ENCODE measurements at places on chromosomes 2 and 18. TPM values are rescaled to one million over a fixed set of nuclear protein-coding genes. Genes with fewer than 3 reads are reported as not detected.

The DNAJC5G gene
- total RNA-seq = not detected

The RTP5 gene
- not detected for total RNA-seq

The RFTN2 gene
- total RNA-seq = not detected

The RFX8 gene
- total RNA-seq = 1.0 TPM

- no peak for DNase-seq
These were observed 193.3 kb upstream of the SPHKAP start for GRCh38 chr2:228374741-228375140.

DNA sequence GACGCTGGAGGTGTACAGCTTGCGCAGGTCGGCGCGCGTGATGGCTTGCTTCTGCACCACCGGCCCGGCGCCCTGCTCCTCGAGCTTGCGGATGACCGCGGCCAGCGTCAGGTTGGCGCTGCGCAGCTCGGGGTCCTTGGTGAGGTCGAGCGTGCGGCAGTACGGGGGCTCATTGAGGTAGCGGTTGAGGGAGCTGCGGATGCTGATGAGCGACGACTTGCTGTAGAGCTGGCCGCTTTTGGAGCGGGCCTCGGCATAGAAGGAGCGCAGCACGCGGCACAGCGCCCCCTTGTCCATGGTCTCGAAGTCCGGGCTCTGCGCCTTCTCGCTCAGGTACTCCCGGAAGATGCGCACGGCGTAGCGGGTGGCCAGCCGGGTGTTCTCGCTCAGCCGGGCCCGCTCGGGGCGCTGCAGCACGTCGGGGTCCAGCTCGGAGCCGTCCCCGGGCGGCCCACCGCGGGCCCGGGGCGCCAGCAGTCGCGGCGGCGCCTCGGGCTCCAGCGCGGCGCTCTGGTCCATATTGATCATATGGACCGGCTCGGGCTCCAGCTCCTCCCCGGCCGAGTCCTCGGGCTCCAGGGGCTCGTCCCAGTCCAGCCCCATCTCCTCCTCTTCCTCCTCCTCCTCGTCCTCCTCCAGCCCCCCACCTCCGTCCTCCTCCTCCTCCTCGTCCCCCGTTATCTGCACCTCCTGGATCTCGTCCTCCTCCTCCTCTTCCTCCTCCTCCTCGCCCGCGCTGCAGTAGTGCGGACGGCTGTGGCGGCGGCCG lies 523 bp downstream of the KCTD1 start:
- peak; percentile 68 for DNase-seq

GRCh38 chr2:95354925-95355324 lies 47.6 kb upstream of the FAHD2A start:
- no peak for DNase-seq

DNA sequence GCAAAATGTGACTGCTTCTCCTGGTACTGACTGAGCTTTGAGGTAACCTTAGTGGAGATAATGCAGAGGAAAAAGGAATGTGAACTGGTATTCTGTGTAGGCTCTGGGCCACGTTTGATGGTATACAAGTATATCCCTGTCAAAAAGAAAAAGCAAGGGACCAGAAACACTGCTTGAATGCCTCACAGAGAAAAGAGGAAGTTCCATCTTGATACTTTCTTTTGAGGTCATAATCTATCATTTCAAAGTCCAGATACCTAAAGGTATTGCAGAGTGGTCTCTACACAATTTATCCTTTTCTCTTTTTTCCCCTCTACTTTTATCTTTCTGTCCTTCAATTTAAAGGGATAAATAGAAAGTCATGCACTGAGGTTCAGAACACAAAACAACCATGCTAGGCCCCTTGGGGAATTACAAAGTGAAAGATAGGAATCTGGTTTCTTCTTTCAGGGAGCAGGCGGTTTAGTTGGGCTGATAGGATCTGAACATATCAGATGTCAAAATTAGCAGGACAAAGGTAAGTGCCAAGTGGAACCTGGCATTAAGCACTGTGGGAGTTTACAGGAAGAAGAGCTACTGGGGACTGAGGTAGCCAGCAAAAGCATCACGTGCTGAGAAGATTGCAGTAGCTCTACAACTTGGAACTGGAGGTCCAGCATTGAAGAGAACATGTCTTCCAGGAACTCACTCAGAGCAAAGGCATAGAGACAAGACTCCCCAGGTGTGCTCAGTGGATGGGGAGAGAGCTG lies 121.2 kb downstream of the LYPD6 start:
- DNase-seq = no peak

DNA sequence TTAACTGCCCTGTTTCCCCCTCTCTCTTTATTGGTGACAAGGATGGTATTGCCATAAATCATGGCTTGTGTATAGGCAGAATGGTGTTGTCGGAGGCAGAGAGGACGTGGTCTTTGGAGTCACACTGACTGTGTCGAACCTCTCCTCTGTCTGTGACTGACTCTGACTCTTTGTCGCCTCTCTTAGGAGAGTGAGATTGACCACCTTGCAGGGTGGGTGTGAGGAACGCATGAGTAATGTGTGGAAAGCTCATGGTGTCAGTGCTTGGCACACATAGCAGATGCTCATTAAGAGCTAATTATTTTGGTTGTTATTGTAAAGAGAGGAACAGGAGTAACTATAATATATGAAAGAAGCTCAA lies 145.6 kb downstream of the TTC27 start:
- no peak for DNase-seq

DNA sequence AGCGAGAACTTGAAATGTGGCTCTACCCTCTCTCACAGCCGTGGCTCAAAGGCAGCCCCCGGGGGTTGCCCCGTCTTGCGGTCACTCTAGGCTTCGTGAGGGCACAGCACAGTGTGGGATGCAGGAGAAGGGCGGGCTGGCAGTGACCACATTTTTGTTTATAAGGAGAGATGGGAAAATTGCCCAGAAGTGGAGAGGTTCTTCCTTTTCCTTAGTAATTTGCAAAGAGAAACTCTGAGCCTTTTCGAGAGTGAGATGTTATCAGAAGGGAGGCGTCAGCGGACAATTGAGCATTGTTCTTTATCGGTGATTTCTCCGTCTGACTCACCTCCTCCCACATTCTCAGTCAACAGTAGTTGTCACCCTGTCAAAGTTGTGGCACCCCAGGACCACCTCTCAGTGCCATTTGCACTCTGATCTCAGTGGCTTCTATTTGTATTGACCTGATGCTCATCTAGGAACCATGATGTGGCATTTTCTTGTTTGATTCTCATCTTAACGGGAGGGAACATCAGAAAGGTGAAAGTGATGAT lies 89.6 kb downstream of the ACAA2 start:
- peak; percentile 58 for DNase-seq

DNA sequence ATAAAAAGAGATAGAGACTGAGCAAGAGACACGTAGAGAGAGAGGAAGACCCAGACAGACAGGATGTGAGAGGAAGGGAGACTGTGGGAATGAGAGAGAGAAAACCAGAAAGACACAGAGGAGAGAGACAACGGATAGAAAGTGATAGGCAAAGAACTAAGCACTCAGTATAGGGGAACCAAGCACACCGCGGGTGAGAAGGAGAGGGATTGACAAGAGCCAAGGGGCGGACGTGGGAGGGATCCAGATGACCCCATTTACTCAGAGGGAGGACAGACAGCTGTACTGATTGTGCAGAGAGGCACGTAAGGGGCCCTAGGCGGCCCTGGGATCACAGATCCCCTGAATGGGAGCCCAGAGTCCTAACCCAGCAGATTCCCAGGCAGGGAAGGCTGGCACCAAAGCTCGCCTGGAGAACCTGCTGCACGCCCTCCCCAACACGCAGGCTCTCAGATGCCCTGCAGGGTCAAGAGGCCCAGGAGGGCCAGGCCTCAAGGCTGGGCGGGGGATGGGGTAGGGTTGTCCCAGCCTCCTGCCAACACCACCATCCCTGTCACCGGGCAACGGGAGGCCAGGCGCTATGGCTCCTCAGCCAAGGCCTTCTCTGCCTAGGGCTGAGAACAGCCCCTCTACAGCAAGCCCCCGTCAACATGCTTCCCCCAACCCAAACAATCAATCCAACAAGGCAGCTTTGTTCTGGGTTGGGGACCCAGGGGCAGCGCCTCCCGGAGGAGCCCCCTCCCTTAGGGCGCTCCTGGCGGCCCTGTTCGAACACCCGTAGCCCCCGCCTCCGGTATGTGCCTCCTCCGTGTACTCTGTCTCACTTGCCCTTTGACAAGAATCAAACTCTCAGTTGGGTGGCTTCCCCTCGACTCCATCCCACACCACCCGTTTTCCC lies 579 bp downstream of the LOXL3 start:
- DNase-seq = no peak

GRCh38 chr2:85828725-85829124 lies 60.1 kb downstream of the ST3GAL5 start:
- no peak for DNase-seq

DNA sequence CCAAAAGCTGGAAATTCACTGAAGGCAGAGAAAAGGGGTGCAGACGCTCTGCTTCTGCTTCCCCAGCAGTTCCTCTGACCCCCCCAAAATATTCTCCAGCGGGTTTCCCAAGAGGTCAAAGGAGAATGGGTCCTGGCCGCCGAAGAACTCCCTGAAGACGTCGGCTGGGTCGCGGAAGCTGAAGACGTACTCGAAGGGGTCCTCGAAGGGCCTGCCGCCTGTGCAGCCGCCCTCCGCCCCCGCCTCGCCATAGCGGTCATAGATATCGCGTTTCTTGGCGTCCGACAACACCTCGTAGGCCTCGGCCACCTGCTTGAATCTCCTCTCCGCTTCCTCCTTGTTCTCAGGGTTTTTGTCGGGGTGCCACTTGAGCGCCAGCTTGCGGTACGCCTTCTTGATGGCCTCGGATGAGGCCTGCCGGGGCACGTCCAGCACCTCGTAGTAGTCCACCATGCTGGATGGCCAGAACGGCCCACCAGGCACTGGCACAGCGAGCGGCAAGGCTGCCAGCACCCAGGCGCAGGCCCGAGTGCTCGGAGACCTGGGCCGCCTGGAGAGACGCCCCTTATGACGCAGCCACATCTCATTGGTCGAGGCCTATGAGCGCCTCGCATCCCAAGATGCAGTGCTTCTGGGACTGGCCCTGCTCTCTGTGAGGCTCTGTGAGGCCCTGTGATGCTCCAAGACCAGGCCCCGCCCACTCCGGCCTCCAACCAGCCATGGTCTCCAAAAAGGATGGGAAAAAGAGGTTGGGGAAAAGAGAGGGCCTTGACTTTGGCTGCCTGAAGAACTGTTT lies 14.8 kb downstream of the UGT1A3 start:
- no peak for DNase-seq

DNA sequence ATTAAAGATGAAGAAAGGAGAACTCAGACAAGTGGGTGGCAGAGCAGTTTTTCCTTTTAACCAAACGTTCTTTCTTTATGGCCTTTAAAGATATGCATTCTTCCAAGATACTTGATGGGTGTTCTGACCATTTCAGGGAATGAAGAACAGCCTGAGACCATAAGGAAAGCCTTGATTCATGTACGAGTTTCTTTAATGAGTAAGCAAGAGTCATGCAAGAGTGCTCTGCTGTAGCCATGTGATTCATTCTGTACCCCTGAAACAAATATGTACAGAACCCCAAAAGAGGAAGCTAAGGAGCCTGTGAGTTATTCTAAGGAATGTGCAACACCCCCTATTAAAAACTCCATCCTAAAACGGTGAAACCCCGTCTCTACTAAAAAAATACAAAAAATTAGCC lies 372.8 kb downstream of the MTX2 start:
- DNase-seq = no peak

- no peak for DNase-seq
These were observed 241.5 kb upstream of the MYT1L start for GRCh38 chr2:2572393-2573204.

GRCh38 chr18:57691363-57691762 lies 69.7 kb upstream of the NARS1 start:
- DNase-seq = no peak

GRCh38 chr2:209451209-209451834 lies 27.5 kb downstream of the MAP2 start:
- no peak for DNase-seq

DNA sequence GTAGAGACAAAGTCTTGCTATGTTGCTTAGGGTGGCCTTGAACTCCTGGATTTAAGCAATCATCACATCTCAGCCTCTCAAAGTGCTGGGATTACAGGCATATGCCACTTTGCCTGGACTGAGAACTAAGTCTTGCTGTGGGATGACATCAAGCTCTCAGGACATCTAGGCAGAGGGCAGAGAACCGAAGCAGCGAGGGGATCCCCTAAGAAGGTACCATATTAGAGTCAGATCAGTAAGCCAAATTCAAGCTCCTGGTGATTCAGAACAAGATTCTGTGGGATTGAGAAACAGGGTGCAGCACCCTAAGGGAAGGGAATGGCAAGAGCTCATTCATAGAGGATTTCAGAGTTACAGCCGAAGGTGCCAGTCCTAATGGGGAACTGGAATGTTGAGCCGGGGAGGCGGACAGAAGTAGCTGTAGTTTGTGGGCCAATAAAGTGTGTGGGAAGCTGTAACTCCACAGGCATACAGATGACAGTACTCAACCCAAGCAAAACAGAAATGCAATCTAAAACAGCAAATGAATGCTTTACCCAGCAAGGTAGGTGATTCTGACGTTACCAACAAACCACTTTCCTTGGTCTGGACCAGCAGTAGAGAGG lies 30.9 kb downstream of the EPHA4 start:
- no peak for DNase-seq

DNA sequence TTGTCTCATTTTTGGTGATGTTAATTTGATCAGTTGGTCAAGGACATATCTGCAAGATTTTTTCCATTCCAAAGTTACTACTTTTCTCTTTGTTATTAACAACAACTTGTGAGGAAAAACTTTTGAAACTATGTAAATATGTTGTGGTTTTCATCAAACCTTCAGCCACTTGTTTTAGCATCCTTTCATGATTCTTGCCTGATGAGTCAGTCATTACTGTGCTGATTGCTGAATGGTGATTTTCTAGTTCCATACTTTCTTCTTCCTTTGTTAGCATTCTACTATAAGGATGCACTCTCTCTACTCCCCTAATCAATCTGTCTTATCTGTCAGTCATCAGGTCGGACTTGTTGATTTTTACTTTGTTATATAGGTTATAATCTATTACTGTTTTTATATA lies 10.9 kb downstream of the TMEM87B start:
- DNase-seq = no peak

DNA sequence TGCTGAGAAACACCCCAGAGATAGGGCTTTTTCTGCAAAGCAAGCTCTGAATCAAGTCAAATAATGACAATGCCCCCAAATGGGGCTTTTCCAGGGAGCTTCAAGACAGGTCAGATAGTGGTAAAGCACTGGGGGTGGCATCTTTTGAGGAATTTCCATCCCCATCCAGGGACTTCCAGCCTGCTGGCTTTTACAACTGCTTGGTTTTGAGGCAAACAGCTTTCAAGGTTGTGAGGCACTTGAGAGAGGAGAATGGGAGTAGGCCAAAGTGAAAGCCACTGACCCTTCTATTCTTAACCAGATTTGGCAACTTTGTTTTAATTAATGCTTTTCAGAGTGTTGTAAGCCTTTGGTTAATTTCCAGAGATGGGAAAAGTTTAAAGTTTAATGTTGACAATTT lies 762.0 kb upstream of the POU3F3 start:
- no peak for DNase-seq
